ENCODE measurements at places on chromosomes 3 and 15. TPM values are rescaled to one million over a fixed set of nuclear protein-coding genes. Genes with fewer than 3 reads are reported as not detected.
A peak's percentile ranks its signal among the peaks of the same experiment; 100 is the strongest.

The CYP8B1 gene
- total RNA-seq = not detected

The MUC20 gene
- not detected for total RNA-seq

DNA sequence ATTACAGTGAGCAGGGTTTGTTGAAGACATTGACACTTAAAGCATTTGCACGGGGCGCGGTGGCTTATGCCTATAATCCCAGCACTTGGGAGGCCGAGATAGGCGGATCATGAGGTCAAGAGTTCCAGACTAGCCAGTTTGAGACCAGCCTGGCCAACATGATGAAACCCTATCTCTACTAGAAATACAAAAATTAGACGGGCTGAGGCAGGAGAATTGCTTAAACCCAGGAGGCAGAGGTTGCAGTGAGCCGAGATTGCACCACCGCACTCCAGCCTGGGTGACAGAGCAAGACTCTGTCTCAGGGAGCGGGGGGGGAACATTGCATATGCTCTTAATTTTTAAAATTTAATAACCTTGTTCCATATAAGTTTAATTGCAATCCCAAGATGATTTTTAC, 11.9 kb downstream of the STT3B start:
- peaks cover 6% of the 10 kb centered on the region for H3K4me1 ChIP-seq
- H3K27me3 ChIP-seq = no peaks in the 10 kb centered on the region
- H3K27ac ChIP-seq = no peak overlapping the region

- H3K27ac ChIP-seq = no peak overlapping the region
- peaks cover 12% of the 10 kb centered on the region for H3K4me1 ChIP-seq
- H3K27me3 ChIP-seq = no peaks in the 10 kb centered on the region
- H3K36me3 ChIP-seq = no peaks in the 10 kb centered on the region
- no peak overlapping the region for H3K4me3 ChIP-seq
- DNase-seq = peak; percentile 84
These were observed 46.8 kb downstream of the MYO5A start for GRCh38 chr15:52481915-52482314.

GRCh38 chr3:23698652-23699313, 107.0 kb upstream of the UBE2E1 start:
- no peak for DNase-seq
- H3K36me3 ChIP-seq = no peaks in the 10 kb centered on the region
- H3K27ac ChIP-seq = no peak overlapping the region
- H3K4me1 ChIP-seq = no peaks in the 10 kb centered on the region
- H3K4me3 ChIP-seq = no peak overlapping the region
